Stimulated activated effector memory CD8-positive, alpha-beta T cell treated with anti-CD3 and anti-CD28 coated beads, Interleukin-12 subunit alpha, Interleukin-12 subunit beta, amount 100 ng/mL, for 72 hours (primary cell): ENCODE measurements at places on chromosomes 6 and 20.

DNA sequence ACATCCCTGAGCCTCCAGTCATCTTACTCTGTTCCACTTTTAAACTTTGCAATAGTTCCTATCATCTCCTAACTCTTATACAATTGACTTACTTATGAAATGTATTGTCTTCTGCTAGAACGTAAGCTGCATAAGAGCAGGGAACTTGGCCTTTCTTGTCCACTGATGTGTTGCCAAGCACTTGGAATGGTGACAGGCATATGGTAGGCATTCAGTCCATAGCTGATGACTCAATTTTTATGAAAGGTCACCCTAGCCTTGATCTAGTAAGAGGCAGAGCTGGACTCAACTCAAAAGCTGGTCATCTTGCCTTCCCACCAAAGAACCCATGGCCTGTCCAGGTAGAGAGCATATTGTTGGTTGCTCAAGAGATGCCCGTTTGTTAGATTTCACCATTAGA, 82.4 kb upstream of the FAM184A start:
- no peak for DNase-seq

GRCh38 chr20:19867074-19867473, 109.0 kb downstream of the RIN2 start:
- DNase-seq: no peak

DNA sequence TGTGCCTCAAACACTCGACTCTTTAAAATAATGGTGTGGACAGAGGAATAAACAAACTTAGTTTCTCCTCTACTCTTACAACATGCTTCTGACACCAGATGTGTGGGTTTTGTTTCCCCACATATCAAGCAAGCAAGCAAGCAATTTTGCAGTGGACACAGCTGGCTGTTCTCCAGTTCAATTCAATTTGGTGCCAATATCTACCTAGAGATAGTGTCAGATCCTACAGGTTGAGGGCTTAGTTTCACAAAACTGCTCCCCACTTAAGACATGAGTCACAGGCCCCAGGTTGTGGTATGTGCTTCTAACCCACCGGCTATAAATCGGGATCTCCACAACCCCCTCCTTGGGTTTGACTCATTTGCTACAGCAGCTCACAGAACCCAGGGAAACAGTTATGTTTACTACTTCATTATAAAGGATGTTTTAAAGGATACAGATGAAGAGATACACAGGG, 131.4 kb upstream of the TRAF3IP2 start:
- no peak for DNase-seq

GRCh38 chr6:63476302-63476701, 96.0 kb upstream of the LOC128125822 start:
- no peak for DNase-seq

DNA sequence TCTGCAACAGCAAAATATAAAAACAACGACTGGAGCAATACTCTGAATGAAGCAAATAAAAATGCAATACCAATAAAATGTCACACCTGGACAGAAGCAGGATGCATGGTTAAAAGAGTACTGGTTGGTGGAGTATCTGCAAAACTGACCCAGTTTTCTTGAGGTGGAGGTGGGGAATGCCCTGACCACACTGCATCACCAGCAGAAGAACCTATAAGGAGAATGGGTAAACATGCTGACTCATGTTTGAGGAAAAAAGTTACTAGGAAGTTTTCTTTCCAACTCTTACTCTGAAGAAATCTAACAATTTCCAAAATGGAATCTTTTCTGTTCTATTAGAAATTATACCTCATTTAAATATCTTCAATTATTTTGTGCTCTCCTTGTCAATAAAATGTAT, 43.6 kb downstream of the REPS1 start:
- DNase-seq: no peak

DNA sequence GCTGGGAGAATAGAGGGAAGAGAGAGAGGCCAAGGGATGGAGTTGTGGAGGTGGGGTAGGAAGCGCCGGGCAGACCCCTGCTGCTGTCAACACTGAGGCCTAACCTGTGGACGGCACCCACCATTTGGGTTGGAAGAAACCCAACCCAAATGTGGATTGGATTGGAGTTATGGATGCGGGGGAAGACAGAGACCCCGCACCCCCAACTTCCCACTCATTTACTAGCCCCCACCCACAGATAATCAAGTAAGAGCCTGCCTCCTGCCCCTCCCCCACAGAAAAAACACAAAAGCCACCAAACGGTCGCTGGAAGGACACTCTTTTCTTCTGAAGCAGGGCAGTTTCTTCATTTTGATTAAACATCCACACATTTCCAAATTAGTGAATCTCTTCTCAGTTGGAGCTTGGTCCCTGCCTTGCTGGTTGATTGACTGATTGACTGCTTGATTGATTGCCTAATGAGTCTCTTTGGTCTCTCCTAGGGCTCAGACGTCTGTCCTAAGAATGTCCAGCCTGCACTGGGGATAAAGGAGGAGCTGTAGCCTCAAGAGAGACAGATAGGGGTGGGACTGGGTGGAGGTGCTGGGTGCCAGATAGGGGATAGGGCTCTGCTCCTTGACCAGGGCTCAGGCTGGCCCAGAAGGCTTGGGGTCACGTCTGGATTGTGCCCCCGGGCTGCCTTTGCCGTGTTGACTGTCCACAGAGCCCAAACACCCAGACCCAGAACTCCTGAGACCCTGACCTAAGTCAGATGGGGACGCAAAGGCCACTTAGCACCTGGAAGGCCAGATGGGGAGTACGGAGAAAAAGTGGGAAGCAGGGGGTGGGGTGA, 74.9 kb upstream of the FOXP4 start:
- DNase-seq: no peak

GRCh38 chr6:5706124-5707033, 300.3 kb downstream of the NRN1 start:
- DNase-seq: no peak

DNA sequence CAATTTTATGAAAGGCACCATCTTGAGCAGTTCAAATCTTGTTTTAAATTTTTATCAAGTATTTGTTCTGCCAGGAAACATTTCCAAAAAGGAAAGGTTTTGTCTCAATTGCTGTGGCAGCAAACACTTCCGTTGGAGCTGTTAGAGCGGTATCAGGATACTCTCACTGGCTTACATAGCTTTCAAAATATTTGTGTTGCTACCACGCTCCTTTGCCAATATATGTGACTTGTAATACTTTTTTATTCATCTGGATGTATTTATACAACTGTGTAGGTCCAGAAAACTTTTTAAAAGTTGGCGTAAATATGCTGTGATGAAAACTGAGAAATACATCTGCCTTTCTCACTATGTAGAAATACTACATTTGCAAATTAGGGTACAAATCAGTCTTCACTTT, 37.8 kb upstream of the NHSL1 start:
- no peak for DNase-seq

- DNase-seq: peak; percentile 25
Observed at GRCh38 chr6:163415620-163416556, 1.4 kb downstream of the QKI start.

DNA sequence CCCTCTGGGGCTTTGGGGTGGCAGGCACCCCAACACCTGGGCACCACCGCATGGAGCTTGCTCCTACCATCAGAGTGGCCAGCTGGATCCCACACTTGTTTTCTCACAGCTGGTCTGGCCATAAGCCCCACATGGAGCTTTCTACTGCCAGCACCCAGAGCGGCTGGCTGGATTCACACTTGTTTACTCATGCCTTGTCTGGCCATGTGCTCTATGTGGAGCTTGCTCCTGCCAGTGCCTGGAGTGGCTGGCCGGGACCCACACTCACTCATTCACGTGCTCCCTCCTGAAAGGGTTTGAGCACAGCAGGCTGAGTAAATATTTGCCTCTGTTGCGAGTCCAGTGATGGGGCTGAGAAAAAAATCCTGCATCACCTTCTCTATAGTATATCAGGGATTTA, 487.0 kb downstream of the CD109 start:
- no peak for DNase-seq

GRCh38 chr20:40535816-40536215, 153.2 kb downstream of the MAFB start:
- DNase-seq: no peak

GRCh38 chr20:63544958-63545516, 2.5 kb downstream of the SRMS start:
- no peak for DNase-seq

DNA sequence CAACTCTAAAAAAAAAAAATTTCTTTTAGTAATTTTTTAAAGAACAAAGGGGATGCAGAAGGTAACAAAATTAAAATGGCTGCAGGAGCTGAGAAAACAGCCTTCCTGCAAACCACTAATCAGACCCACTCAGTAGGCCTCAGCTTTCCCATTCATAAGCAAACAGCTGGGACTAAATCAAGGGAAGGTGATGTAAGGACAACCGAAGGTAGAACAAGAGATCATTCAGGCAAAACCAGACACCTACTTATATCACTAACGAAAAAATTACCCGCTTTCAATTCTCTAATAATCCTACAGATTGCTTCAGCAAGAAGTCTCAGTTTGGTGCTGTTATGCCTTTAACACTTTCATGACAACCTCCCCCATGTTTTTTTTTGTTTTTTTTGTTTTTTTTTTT, 124.0 kb downstream of the ZMYND8 start:
- DNase-seq: no peak

- DNase-seq: no peak
Observed at GRCh38 chr20:43985608-43986316, 71.1 kb downstream of the TOX2 start.

GRCh38 chr20:44478206-44478605, 2.5 kb downstream of the TTPAL start:
- no peak for DNase-seq

GRCh38 chr6:99333068-99333467, 16.4 kb downstream of the FAXC start:
- DNase-seq: no peak

DNA sequence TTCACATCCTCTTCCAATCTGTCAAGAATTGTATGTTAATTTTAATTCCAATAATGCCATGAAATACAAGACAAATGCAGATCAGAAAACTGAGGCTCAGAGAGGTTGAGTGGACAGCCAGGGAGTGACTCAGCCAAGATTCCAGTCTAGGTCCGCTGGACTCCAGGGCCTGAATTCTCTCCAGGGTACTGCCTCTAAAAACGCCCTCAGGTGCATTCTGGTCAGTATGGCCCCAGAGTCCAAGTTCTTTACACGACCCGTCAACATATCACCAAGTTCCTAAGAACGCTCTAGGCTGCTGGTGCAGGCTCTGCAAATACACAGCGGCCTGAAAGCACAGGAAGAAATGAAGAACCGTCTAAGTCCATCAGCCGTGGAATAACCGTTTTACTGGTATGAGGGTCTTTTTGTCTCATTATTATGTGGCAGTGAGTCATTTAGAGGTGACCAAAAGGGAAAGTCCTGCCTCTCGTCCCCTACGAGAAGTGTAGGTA, 709 bp upstream of the ASXL1 start:
- DNase-seq: no peak

- DNase-seq: no peak
Observed at GRCh38 chr20:53757472-53757913, 163.9 kb upstream of the ZNF217 start.

DNA sequence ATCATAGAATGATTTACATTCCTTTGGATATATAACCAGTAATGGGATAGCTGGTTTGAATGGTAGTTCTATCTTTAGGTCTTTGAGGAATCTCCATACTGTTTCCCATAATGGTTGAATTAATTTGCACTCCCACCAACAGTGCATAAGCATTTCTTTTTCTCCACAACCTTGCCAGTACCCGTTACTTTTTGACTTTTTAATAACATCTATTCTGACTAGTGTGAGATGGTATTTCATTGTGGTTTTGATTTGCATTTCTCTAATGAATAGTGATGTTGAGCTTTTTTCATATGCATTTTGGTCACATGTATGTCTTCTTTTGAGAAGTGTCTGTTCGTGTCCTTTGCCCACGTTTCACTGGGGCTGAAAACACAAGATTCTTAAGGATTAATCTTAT, 107.3 kb downstream of the TINAG start:
- DNase-seq: no peak

DNA sequence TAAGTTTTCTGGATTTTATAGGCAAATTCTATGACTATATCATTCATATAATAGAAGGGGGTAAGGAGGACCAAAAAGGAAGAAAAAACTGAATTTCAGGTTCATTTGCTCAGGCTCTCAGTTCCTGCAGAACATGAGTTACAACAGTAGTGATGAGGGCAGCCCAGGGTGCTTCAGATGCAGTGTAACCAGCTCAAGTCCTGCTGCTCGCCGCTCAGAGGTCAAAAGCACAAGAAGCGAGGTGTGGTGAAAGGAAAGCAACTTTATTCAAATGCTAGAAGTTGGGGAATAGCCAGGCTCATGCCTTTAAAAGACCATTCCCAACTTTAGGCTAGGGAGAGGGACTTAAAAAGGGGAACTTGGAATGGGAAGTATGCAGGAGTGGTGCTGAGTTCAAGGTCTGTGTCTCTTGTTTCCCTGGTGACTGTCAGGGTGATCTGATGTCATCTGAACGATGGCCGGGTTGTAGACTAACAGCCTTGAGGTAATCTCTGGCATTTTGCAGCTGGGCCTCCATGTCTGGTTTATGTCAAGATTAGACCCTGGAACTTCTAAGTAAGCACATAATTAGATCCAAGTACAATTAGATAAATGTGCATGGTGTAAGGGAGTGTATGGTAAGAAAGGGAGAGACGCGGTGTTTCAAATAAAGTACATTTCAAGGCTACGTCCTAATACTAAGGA, 14.5 kb upstream of the SEC63 start:
- no peak for DNase-seq
